ENCODE measurements at places on chromosomes 2 and 18. TPM values are rescaled to one million over a fixed set of nuclear protein-coding genes. Genes with fewer than 3 reads are reported as not detected.

DNA sequence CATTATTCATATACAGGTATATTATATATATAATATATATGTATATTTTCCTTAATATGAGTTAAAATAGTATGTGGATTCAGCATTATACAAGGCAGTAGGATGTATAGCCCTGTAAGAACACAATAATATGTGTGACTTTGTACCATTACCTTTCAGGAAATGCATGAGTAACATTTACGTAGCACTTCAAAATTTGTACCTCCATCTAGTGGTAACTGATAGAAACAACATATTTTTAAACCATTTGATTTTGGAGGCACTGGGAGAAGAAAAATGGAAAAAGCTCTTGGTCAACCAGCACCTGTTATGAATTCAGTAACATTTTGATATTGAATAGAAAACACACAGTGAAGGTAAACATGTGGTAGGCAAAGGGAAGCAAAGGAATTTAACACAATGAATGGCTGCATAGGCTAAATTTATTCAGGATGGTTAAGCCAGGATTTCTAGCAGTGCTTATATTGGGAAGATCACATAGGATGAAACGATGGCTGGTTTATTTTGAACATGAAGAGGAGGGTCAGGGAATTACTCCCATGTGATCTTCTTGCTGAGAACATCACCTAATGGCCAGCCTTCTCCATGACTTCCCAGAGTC lies 565.5 kb downstream of the CCDC85A start:
- DNase-seq: no peak

DNA sequence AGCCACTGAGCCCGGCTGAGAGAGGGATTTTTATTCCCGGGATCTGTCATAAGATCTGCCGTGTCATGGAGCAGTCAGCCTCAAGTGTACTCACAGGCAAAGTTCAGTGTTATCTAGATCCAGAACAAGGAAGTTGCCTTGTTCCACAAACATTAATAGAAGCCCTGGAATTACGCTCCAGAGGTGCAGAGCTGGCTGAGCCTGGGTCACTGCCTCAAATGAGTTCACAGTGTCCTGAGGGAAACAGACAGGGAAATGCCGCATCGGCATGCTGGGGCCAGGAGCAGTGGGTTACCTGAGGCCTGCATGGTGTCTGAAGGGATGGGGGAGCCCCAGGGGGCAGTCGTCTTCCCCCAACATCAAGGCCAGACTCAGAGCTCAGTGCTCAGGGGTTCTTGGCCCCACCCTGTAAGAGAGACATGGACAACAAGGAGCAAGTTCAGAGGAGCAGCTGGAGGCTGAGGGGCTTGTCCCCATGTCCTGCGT lies 42.7 kb upstream of the ODC1 start:
- DNase-seq: no peak

DNA sequence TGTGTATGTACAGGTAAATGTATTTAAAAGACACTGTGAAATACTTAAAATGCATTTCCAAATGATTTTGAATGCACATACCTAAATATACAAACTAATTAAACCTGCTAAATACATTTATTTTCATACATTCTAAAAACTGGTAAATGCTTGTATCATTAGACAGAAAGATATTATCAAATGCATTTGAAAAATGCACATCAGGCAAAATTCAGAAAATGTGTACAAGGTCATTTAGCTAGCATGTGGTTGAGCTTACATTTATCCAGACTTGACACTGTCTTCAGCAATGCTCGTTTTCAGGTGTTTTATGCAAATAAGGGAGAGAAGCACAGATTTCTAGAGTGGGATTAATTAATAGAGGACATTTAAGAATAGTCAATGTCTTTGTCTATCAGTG lies 374.2 kb downstream of the SUCLG1 start:
- DNase-seq: no peak

DNA sequence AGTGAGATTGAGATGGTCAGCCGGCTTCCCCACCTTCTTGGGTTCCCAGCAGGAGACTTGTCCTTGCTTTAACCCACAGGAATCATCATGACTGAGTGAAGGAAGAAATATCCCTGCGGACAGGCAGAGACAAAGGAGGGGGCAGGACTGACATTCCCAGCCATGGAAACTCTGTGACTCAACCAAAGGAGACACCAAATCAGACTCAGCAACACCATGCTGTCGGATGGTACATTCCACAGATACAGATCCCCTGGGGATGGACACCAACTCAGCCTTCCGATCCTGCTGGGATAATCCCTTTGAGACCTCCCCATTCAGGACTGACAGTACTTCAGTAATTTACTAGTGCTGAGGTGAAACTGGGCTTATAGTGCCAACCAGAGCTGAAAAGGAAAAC lies 518.3 kb downstream of the XIRP2 start:
- no peak for DNase-seq

DNA sequence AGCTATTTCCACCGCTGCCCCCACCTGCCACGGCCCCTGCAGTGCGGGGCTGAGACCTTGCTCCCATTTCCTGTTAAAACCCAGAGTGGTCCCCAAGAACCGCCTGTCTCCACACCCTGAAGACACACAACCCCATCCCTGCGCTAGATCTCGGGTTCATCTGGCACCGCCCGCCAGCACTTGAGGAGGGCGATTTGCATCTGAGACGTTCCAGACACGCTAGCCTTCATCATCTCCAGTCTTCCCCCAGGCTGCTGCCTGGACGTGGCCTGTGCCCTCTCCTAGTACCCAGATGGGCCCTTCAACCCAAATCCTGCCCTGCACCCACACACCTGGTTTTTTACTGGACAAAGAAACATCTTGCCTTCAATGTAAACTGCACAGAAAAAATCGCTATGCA lies 49.8 kb downstream of the SLC66A2 start:
- no peak for DNase-seq

DNA sequence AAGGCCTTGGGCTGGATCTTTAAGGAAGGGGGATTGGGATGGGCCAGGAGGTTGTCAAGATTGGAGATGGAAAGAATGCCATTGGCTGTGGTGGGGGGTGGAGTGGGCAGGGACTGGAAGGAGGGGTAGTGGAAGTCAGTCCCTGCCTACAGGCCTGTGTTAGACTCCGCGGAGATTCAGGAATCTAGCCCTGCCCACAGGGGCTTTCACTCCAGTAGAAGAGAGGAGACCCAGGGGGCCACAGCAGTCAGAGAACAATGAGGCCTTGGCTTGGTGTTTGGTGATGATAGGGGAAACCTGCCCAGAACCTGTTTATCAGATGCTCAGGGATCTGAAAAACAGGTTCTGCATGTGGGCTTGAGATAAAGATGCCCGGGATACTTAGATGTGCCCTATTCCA lies 6.1 kb downstream of the STEAP3 start:
- no peak for DNase-seq

Gene FZD7
- 68.6 TPM for total RNA-seq

Gene CYRIA
- 6.5 TPM for total RNA-seq

Gene KDSR
- 52.7 TPM for total RNA-seq

Gene ABCG8
- not detected for total RNA-seq

Measured in type B pancreatic cell (in vitro differentiated cells).